ENCODE measurements at places on chromosomes 4 and X. TPM values are rescaled to one million over a fixed set of nuclear protein-coding genes. Genes with fewer than 3 reads are reported as not detected.

- H3K27ac ChIP-seq, result no peak overlapping the region
- H3K4me3 ChIP-seq, result no peak overlapping the region
- H3K36me3 ChIP-seq, result no peaks in the 10 kb centered on the region
- H3K4me1 ChIP-seq, result peaks cover 2% of the 10 kb centered on the region
- no peak for DNase-seq
Measured at GRCh38 chr4:31089815-31090214, 369.6 kb downstream of the PCDH7 start.

- peaks cover 5% of the 10 kb centered on the region for H3K4me1 ChIP-seq
- no peaks in the 10 kb centered on the region for H3K36me3 ChIP-seq
- H3K4me3 ChIP-seq, result no peak overlapping the region
- peaks cover 2% of the 10 kb centered on the region for H3K27me3 ChIP-seq
- no peak for DNase-seq
Measured at GRCh38 chr4:25890571-25891485, 23.2 kb upstream of the SMIM20 start.

DNA sequence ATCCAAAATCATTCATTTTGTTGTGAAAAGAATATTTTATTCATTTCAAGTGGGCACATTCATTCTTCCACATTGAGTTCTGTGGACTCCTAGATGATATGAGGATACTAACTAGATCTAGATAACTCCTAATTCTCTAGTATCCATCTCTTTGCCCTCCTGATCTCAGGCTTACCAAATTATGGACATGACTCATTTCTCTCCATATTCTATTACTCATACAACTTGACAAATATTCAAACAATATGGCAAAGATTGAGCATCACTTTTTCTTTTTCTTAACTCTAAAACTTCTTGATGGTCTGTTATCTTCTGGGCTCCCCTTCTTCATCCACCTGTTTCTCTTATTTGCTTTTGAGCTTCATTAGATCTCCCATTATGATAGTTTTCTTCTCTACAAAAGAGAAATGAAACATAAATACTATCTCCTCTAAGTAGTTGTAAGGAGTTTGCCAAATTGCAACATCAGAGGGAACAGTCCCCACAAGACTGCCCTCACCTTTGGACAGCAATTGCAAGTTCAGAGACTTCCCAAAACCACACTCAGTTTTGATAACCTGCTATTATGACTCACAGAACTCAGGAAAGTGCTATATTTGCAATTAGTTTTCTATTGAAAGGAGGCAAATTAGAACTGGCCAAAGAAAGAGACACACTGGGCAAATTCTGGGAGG, 422.9 kb downstream of the SPRY1 start:
- H3K4me1 ChIP-seq, result no peaks in the 10 kb centered on the region
- no peaks in the 10 kb centered on the region for H3K36me3 ChIP-seq
- H3K4me3 ChIP-seq, result no peak overlapping the region
- H3K27me3 ChIP-seq, result no peaks in the 10 kb centered on the region
- peak; percentile 25 for DNase-seq
- no peak overlapping the region for H3K27ac ChIP-seq

DNA sequence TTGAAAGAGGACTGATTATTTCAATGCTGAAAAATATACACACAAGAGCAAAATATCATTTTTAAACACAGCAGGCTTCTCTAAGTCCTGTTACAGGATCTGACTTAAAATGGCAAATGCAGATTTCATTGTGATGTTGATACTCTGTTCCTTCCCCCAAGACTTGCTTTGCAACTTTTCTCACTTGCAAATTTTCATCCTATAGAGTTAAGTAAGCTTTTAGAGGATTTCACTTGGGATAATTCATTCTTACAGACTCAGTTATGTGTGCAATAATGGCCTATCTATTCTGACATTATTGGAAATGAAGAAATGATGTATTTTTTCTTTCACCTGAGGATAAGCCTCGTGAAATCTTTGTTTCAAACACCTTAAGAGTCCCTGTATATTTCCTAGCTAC, 2403.2 kb downstream of the ARAP2 start:
- H3K4me3 ChIP-seq, result no peak overlapping the region
- no peaks in the 10 kb centered on the region for H3K36me3 ChIP-seq
- H3K27me3 ChIP-seq, result no peaks in the 10 kb centered on the region

- H3K4me1 ChIP-seq, result no peaks in the 10 kb centered on the region
- H3K27ac ChIP-seq, result no peak overlapping the region
- DNase-seq, result no peak
- no peaks in the 10 kb centered on the region for H3K27me3 ChIP-seq
- no peak overlapping the region for H3K4me3 ChIP-seq
- no peaks in the 10 kb centered on the region for H3K36me3 ChIP-seq
Measured at GRCh38 chr4:164402554-164402953, 351.4 kb upstream of the SMIM31 start.

DNA sequence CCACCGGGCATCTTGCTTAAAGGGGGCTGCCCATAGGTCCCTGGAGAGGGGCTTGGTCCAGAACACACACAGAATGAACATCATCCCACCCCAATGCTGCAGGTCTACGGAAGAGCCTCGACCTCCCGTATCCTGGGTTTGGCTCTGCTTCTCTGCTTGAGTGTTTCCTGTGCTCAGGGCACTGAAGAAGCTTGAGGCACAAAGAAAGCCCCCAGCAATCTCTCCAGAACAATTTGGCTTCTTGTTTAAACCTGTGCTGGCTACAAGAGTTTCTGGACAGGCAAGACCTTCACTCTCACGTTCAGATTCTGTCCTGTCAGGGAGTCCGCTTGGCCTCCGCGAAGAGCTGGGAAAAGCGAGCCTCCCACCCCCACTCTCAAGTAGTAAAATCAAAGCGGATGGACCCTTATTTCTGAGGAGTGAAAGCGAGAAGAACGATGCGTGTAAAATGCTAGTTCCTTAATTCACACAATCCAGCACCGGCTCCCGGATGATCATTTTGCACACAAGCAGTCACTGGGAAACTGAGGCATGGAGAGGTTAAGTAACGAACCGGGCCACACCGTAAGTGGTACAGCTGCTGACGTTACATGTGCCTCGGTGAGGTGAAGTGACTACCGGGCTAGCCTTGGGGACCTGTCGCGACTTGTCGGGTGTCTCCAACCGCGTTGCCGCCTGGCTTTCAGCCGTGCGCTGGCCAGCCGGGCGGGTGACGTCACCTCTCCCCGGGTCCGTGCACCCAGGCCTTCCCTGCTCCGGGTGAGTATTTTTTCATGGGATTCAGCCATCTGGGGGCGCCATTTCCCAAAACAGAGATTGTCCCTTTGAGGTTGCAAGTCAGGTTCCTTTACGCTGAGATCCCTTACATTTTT, 3.1 kb upstream of the SFRP2 start:
- DNase-seq, result peak; percentile 2
- H3K4me1 ChIP-seq, result peaks cover 12% of the 10 kb centered on the region
- H3K27me3 ChIP-seq, result peaks cover 62% of the 10 kb centered on the region
- H3K36me3 ChIP-seq, result no peaks in the 10 kb centered on the region

- H3K4me1 ChIP-seq, result no peaks in the 10 kb centered on the region
- no peaks in the 10 kb centered on the region for H3K36me3 ChIP-seq
- H3K27me3 ChIP-seq, result no peaks in the 10 kb centered on the region
- no peak for DNase-seq
- no peak overlapping the region for H3K27ac ChIP-seq
Measured at GRCh38 chr4:172514011-172514410, 654.6 kb upstream of the GALNT7 start.

DNA sequence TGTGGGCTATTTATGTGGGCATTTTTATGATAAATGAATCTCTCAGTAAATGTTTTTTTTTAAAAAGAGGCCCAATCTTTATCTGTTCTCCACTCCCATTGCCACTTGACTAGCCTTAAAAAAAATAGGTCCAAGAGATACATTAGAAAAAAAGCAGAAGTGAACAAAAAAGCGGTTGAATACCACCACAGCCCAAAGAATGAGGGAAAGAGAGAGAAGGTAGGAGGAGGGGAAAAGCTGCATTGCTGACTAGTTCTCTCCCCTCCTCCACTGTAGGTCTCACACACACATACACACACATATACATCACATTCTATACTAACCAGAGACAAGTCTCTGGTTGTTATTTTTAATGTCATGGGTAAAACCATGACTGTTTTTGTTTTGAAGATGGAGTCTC, 95.8 kb upstream of the IL13RA1 start:
- no peaks in the 10 kb centered on the region for H3K36me3 ChIP-seq
- no peaks in the 10 kb centered on the region for H3K4me1 ChIP-seq
- H3K27ac ChIP-seq, result no peak overlapping the region
- H3K4me3 ChIP-seq, result no peak overlapping the region
- DNase-seq, result no peak

- DNase-seq, result no peak
- H3K36me3 ChIP-seq, result no peaks in the 10 kb centered on the region
- H3K27me3 ChIP-seq, result no peaks in the 10 kb centered on the region
- H3K4me3 ChIP-seq, result no peak overlapping the region
- no peak overlapping the region for H3K27ac ChIP-seq
Measured at GRCh38 chr4:127364397-127364796, 268.4 kb upstream of the INTU start.

DNA sequence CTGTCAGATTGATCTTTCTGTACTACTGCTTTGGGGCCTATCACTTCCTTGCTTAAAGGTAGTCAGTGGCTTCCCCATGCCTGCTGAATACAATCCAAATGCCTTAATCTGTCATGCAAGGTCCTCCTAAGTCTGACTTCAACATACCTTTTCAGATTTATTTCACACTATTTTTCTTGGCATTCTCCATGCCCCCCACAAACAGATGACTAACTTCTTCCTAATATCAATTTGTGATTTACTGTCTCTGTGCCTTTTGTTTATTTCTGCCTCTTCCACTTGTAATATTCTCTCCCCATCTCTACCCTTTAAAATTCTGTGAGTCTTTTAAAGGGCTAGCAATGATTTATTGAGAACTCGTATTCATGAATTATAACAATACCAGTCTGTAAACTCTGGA, 41.8 kb downstream of the OCRL start:
- no peak overlapping the region for H3K4me3 ChIP-seq
- no peak overlapping the region for H3K27ac ChIP-seq
- H3K27me3 ChIP-seq, result no peaks in the 10 kb centered on the region
- DNase-seq, result no peak
- no peaks in the 10 kb centered on the region for H3K4me1 ChIP-seq
- peaks cover 3% of the 10 kb centered on the region for H3K36me3 ChIP-seq

DNA sequence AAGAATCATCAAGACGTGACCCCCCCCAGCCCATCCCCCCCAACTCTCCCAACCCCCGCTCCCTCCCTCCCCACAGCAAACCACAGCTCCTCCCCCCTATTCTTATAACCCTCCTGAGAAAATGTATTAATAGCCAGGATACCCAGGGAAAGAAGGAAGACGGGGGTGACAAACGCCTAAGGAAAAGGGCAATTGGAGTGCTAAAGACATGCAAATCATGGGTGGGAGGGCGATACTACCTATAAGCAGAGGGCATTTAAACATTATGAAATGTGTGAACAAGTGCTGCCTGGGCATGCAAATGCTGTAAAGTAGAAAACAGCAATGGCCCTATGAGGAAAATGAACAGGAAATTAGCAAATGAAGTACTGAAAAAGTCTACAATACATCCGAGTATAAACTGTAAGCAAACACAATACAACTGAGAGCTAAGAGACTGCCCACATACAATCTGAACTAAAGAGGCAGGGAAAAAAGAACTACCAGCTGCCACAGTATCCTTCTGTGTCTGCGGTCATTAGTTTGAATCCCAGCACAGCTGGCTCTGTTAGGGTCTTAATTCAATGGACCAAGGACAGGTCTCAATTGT, 2.4 kb downstream of the CXXC4 start:
- no peak overlapping the region for H3K27ac ChIP-seq
- no peaks in the 10 kb centered on the region for H3K36me3 ChIP-seq
- H3K4me3 ChIP-seq, result no peak overlapping the region
- DNase-seq, result no peak
- peaks cover 42% of the 10 kb centered on the region for H3K27me3 ChIP-seq

GRCh38 chr4:54386042-54386669, 157.1 kb downstream of the PDGFRA start:
- no peak for DNase-seq
- no peaks in the 10 kb centered on the region for H3K27me3 ChIP-seq
- no peak overlapping the region for H3K27ac ChIP-seq
- H3K4me3 ChIP-seq, result no peak overlapping the region
- H3K36me3 ChIP-seq, result no peaks in the 10 kb centered on the region

Gene CSTF2
- 22.0 TPM for polyA plus RNA-seq

Gene PTTG2
- polyA plus RNA-seq, result not detected

Gene HSD17B13
- not detected for polyA plus RNA-seq

Gene NEUROG2
- not detected for polyA plus RNA-seq

Gene BST1
- polyA plus RNA-seq, result 1.1 TPM

Gene GASK1B
- polyA plus RNA-seq, result 3.1 TPM

Gene FOXR2
- not detected for polyA plus RNA-seq
